BJ (cell line): ENCODE measurements at places on chromosomes 5 and 9. TPM values are rescaled to one million over a fixed set of nuclear protein-coding genes. Genes with fewer than 3 reads are reported as not detected.

GRCh38 chr9:90855208-90855902, 53.7 kb downstream of the SYK start:
- DNase-seq: no peak

PCDHGA11 gene
- 5.4 and 7.4 TPM in 2 replicates for polyA plus RNA-seq

- DNase-seq: no peak
Observed at GRCh38 chr5:33641744-33642505, 201.2 kb downstream of the TARS1 start.

DNA sequence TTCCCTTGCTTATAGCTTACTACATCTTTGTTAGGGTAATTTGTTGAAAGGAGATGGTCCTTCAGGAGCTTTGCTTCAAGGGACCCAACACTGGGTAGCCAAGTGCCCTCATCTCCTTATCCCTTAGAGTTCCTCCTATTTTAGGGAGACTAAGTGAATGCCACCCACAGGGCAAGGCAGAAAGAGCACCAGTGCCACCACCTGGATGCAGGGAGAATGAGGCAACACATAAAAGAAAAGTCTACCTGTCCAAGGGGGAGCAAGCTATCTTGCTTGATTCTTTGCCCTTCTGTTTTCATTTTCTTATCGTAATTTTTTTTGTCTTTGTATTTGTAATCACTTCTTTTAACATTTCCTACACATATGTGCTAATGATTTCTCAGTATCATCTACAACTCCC, 205.5 kb downstream of the NPR3 start:
- DNase-seq: no peak

- DNase-seq: no peak
Observed at GRCh38 chr5:84752780-84753179, 368.1 kb upstream of the EDIL3 start.

GRCh38 chr9:32783168-32783891, at the start of gene TMEM215:
TSS of gene TMEM215 (plus strand) at chr9:32783540. CDS start at chr9:32784184, 644 bp downstream.
- DNase-seq: no peak
